ENCODE measurements at places on chromosomes 12 and 14. TPM values are rescaled to one million over a fixed set of nuclear protein-coding genes. Genes with fewer than 3 reads are reported as not detected.

DNA sequence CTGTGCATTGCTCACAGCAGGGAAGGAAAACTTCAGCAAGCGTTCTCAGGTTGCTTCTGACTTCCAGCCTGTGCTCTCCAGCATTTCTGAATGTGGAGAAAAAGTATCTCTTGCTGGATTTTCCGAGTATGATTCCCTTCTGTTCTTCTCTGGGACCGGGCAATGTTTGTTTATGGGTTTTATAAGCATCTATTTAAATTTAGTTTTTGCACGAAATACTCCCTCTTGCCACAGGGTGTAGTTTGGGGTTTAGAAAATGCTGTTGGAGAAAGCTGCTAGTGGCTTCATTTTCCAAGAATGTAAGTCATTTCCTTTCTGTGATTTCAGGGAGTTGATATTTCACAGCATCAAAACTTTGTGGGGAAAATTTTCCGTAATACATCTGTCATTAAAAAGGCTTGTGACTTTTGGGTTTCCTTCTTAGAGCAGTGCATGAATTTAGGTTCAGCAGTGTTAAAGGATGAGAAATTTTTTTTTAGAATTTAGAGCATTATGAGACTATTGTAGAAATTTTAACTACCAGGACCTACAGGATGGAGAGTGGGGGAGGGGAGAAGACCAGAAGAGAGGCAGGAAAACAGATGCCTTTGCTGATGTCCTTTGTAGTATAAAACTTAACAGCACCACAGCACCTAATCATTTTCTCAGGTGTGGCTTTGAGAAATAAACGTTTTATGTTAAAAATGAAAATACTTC lies 1.5 kb downstream of the FRMD6 start:
- DNase-seq, result no peak

- no peak for DNase-seq
These were observed 328.2 kb downstream of the ZFP36L1 start for GRCh38 chr14:68464711-68465110.

GRCh38 chr12:118136559-118137003 lies 657 bp downstream of the PEBP1 start:
- no peak for DNase-seq

- DNase-seq, result no peak
These were observed 38.7 kb upstream of the SGPP1 start for GRCh38 chr14:63766611-63767010.

- no peak for DNase-seq
These were observed 100.0 kb downstream of the PPP2R5C start for GRCh38 chr14:101861464-101861863.

PPP4R4 gene
- 0.41 TPM for total RNA-seq

SCAF11 gene
- total RNA-seq, result 163 TPM

All from T-cell (primary cell).